ENCODE measurements at places on chromosomes 4 and X. TPM values are rescaled to one million over a fixed set of nuclear protein-coding genes. Genes with fewer than 3 reads are reported as not detected.

DNA sequence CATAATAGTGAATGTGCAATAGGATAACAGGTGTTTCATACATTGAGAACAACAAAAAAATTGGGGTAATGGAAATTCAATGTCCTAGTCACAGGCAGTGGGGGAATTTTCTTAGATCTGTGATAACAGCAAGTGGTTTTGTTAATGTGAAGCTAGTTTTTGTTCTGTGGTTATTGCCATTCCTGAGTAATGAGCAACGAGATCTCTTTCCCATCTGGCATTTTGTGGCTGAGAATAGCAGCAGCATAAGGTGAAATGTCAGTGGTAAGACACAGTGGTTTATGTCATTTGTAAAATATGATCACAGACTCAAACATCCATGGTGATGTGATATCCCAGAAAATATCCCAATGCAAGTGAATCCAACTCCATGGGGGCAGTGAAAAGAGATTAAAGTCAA lies 497.5 kb downstream of the KCNIP4 start:
- H3K4me3 ChIP-seq, result no peak overlapping the region
- no peaks in the 10 kb centered on the region for H3K4me1 ChIP-seq
- H3K27ac ChIP-seq, result no peak overlapping the region
- H3K36me3 ChIP-seq, result no peaks in the 10 kb centered on the region
- no peak for DNase-seq

Gene SSX1
- total RNA-seq, result not detected

GRCh38 chr4:147809211-147809610 lies 77.3 kb downstream of the ARHGAP10 start:
- H3K4me1 ChIP-seq, result peaks cover 20% of the 10 kb centered on the region
- no peak overlapping the region for H3K27ac ChIP-seq
- no peaks in the 10 kb centered on the region for H3K36me3 ChIP-seq
- DNase-seq, result no peak
- H3K27me3 ChIP-seq, result no peaks in the 10 kb centered on the region
- H3K4me3 ChIP-seq, result no peak overlapping the region

GRCh38 chrX:134480061-134480460 lies 20.1 kb downstream of the HPRT1 start:
- no peak overlapping the region for H3K27ac ChIP-seq
- H3K27me3 ChIP-seq, result no peaks in the 10 kb centered on the region
- H3K4me3 ChIP-seq, result no peak overlapping the region
- H3K4me1 ChIP-seq, result no peaks in the 10 kb centered on the region

All from left lung (tissue), 14 donors.